ENCODE measurements at places on chromosomes 5 and 9. TPM values are rescaled to one million over a fixed set of nuclear protein-coding genes. Genes with fewer than 3 reads are reported as not detected.

Gene PLPPR1
- not detected for total RNA-seq

Gene LCN2
- total RNA-seq: not detected

Gene RORB
- 2.0 TPM for total RNA-seq

Gene CDO1
- 29.2 TPM for total RNA-seq

Gene SH3TC2
- total RNA-seq: 0.34 TPM

Gene SLC36A2
- total RNA-seq: not detected

Gene SPATA31D4
- total RNA-seq: not detected

Gene MEIKIN
- total RNA-seq: not detected

Gene SLC6A18
- total RNA-seq: not detected

Gene TMOD1
- total RNA-seq: 0.16 TPM

Gene GPR151
- total RNA-seq: not detected

Gene LCN10
- not detected for total RNA-seq

Gene NFIB
- total RNA-seq: 10.7 TPM

Gene DIMT1
- total RNA-seq: 14.9 TPM

Gene SLCO6A1
- not detected for total RNA-seq

Gene PHYKPL
- 61.0 TPM for total RNA-seq

Gene ZSWIM6
- total RNA-seq: 10.9 TPM

Gene C8G
- total RNA-seq: 0.32 TPM

Gene SLC34A3
- total RNA-seq: not detected

Gene SLC45A2
- total RNA-seq: under 0.01 TPM

Gene PCA3
- total RNA-seq: 0.26 TPM

Gene ZNF346
- total RNA-seq: 12.7 TPM

Gene CDX1
- total RNA-seq: not detected

Gene AGXT2
- not detected for total RNA-seq

Gene NKD2
- 4.0 TPM for total RNA-seq

Gene TERT
- total RNA-seq: not detected

Gene PCDHA1
- total RNA-seq: under 0.01 TPM

Gene RNF224
- 0.09 TPM for total RNA-seq

Gene CLINT1
- total RNA-seq: 71.2 TPM

Gene DAB2IP
- 4.4 TPM for total RNA-seq

Gene RBM18
- total RNA-seq: 5.8 TPM

Gene FBXL7
- 3.3 TPM for total RNA-seq

Gene ST6GALNAC4
- total RNA-seq: 23.0 TPM

Gene KCNV2
- not detected for total RNA-seq

Gene TRIM52
- 5.7 TPM for total RNA-seq

Gene SLIT3
- total RNA-seq: 0.95 TPM

Gene SOHLH1
- total RNA-seq: not detected

Gene CHSY3
- 1.3 TPM for total RNA-seq

Gene NOTCH1
- total RNA-seq: 17.3 TPM

Gene TLE1
- 32.0 TPM for total RNA-seq
